SK-N-SH (cell line): ENCODE measurements at places on chromosomes 16 and 17. TPM values are rescaled to one million over a fixed set of nuclear protein-coding genes. Genes with fewer than 3 reads are reported as not detected.

DNA sequence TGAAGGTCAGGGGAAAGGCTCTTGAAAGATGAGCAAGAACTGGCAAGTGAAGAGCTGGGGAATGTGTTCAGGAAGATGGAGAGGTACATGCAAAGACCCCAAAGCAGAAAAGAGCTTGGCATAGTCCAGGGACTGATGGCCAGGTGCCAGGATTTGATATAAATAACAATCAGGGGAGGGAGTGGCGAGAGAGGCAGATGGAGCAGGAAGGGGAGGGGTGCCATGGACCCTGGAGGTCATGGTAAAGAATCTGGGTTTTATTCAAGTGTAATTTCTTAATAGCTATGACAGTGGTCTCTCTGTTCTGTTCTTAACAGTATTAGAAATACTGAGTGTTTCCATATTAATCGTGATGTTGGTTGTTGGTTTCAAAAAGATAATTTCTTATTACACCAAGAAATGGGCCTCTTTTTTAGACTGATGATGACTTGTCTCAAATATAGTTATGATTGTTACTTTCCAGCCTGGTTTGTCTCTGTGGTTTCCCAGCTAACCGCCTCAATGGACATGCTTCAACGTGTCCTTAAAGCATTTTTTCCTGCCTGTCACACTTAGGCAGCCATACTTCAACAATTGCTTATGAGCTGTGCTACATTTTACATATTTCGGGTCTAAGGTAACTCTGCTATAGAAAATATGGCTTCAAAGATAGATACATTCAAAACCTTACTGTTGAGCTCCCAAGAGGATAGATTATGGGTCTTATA, 49.4 kb downstream of the MYH10 start:
- peak; percentile 36 for DNase-seq

GRCh38 chr17:54277868-54278267, 455.1 kb downstream of the KIF2B start:
- no peak for DNase-seq

DNA sequence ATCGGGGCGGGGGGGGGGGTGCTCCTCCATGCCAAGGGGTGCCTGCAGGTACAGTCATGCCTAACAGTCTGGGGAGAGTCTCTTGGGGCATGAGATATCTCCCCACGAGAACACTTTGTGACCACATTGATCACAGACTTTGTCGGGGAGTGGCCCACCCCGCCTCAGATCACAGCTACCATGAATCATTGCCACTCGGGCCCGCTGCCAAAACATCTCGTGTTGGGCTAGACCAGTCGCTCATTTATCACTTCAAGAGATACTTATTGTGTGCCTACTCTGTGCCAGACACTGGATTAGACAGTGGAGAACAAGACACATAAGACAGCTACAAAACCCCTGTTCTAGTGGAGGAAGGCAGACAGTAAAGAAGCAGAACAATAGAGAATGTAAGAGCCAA, 72.6 kb downstream of the CLEC16A start:
- no peak for DNase-seq

DNA sequence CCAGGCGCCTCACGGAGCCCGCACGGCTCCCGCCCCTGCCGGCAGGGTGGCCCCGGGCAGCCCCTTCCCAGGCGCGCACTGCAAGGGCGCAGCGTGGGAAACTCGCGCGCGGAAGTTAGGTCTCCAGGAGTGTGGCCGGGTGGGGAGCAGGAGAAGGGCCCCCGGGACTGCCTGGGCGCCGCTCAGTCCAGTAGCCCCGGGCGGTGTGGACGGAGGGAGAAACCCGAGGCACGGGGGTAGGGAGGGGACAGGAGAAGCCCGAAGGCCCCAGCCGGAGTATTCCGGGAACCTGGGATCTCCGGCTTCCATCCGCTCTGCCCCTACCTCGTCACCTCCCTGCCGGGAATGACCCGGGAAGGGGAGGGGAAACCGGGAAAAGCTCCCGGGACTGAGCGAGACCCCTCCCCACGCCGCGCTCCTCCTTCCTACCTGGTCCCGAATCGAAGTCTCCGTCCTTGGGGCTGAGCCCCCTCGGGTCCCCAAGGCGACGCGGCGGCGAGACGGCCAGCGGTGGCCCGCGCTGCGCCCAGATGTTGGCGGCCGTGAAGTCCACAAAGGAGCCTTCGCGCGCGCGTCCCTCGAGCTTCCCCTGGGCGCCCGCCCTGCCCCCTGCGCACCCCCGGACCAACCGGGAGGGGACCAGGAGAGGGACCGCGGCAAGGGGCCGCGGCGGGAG, 418 bp downstream of the SOCS3 start:
- DNase-seq: peak; percentile 90

- DNase-seq: no peak
Observed at GRCh38 chr16:35706901-35707300, 2247.5 kb downstream of the TP53TG3F start.

GRCh38 chr16:14489460-14489859, 140.6 kb downstream of the PARN start:
- DNase-seq: peak; percentile 46

Gene CCDC78
- 15.4 and 18.8 TPM in 2 replicates for polyA plus RNA-seq

Gene EPX
- 0.02 TPM in 1 of 2 replicates, not detected in the other for polyA plus RNA-seq

Gene GAS2L2
- polyA plus RNA-seq: 0.02 TPM in 1 of 2 replicates, not detected in the other
